ENCODE measurements at places on chromosomes 1 and 21.

GRCh38 chr1:232445361-232446106 lies 184.4 kb downstream of the SIPA1L2 start:
- DNase-seq, result no peak

DNA sequence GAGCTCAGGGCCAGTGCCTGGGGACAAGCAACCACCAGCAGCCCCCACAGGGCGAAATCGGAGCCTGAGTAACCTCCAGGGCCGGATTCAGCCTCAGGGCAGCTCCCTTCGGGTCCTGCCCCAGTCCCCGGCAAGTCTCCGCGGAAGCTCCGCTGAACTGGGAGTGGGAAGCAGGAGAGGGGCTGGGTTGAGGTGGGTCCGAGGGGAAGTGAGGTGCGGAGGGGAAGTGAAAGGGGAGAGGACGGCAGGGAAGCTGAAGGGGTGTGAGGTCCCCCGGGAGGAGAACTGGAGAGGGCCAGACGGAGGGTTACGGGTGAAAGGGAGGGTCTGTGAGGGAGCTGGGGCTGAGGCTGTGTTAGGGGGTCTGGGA lies 560 bp downstream of the PADI2 start:
- no peak for DNase-seq

- no peak for DNase-seq
These were observed 397.8 kb upstream of the VAMP3 start for GRCh38 chr1:7373251-7373650.

DNA sequence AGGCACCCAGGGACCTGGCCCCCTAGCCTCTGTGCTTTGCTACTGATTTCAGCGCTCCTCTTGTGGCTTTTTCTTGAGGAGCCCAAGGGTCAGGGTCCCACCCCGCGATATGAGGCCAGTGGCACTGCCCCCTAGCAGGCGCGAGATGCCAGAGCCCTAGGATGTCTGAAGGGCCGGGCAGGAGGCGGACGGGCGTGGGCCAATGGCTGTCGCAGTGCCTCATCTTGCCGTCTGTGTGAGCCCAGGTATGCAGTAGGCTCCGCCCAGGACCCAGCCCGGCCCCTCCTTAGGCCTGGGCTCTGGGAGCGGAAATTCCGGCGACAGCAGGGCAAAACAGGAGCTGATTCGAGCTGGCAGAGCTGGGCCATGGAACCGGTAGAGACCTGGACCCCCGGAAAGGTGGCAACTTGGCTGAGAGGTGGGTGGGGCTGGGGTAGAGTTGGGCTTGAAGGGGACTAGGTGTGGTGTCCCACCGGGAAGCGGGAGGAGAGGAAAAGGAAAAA lies at the start of gene CNKSR1:
Gene CNKSR1 (plus strand): TSS at position 310 of the 503 bp plus-strand sequence. CDS start 57 bp downstream, at position 367.
- DNase-seq, result no peak

- no peak for DNase-seq
These were observed 223.6 kb downstream of the LRRC7 start for GRCh38 chr1:69791311-69791710.

GRCh38 chr1:28339551-28339950 lies 10.7 kb downstream of the MED18 start:
- no peak for DNase-seq

DNA sequence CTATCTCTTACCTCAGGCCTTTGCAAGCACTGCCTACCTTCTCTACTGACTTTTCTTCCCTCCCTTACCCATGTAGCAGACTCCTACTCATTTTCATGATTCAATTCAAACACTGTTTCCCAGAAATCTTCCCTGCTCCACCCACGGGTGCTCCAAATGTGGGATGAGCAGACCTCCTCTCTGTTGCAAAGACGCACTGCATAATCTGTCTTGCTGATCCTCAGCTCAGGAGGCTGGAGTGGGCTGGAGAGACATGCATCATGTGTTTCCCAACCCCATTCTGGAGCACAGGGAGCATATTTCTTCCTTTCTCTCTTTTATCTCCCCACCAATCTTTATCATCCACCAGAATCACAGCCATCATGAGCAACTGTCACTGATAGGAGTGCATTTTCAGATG lies 459.9 kb upstream of the NFIA start:
- DNase-seq, result no peak

DNA sequence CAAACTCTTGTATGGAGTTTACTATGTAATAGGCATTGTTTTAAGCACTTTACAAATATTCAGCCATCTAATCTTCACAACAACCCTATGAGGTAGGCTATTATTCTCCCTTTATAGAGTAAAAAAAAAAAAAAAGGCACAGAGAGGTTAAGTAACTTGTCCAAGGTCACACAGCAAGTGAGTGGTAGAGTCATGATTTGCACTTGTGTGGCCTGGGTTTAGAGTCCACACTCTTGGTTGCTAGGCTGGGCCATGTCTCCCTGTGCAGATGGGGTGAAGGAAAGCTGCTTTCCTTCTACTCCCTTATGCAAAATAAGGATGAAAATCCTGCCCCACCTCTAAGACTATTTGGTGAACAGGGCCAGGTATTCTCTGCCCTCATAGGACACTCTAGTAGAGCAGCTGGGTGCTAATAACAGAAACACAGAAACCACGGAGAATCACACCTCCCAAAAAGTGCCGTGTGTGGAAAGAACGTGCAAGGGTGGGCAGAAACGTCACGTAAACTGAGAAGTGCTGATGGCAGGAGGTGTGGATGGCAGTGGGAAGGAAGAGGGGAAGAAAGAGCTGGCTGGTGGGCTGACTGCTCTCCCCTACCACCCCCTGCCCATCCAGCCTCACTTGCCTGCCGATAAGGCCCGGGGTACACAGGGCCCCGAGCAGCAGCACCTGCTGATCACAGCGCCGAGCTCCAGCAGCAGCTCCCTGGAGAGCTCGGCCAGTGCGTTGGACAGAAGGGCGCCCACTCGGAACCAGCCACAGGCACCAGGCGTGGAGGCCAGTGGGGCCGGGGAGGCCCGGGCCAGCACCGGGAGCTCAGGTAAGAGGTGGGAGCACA lies 28.3 kb upstream of the VPS13D start:
- peak; percentile 73 for DNase-seq

- DNase-seq, result no peak
These were observed 6.4 kb upstream of the CTNNBIP1 start for GRCh38 chr1:9916452-9916851.

DNA sequence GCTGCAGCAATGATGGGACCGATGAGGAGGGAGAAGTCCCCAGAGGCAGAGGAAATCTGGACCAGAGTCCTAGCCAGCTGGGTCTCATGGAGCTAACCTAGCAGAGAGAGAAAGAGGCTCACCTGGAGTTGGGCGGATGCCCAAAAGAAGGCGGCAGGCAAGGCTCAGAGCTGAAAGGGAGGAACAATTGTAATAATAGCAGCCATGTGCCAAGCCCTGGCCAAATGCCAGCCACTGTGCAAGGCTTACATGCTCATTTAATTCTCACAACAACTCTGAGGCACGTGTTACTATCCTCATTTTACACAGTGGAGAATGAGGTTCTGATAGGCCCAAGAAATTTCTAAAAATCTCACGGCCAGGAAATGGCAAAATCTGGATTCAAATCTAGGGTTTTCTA lies 50.0 kb upstream of the ZNF648 start:
- DNase-seq, result no peak

GRCh38 chr1:145855426-145855948 lies 3.4 kb downstream of the PIAS3 start:
- no peak for DNase-seq

GRCh38 chr1:215660259-215660658 lies 93.2 kb downstream of the KCTD3 start:
- DNase-seq, result no peak

- DNase-seq, result peak; percentile 60
These were observed 9.3 kb downstream of the CBR1 start for GRCh38 chr21:36079010-36079649.

DNA sequence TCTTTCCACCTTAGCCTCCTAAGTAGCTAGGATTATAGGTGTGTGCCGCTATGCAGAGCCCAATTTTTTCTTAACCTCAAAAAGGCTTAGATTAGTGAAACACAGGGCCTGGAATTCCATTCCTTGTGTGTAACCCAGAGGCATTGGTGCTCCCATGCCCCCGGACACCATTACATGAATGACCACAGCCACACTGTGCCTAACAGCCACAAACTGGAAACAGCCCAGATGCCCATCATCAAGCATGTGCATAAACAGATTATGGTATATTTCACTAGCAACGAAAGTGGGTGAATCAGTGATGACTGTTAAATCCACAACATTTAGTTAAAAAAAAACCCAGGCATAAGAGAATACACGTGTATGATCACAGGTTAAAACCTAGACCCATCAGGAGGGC lies 24.4 kb downstream of the ADAM30 start:
- DNase-seq, result no peak

GRCh38 chr1:221594576-221594975 lies 147.3 kb downstream of the DUSP10 start:
- DNase-seq, result no peak

GRCh38 chr1:154221278-154222001 lies 685 bp downstream of the UBAP2L start:
- peak; percentile 70 for DNase-seq

DNA sequence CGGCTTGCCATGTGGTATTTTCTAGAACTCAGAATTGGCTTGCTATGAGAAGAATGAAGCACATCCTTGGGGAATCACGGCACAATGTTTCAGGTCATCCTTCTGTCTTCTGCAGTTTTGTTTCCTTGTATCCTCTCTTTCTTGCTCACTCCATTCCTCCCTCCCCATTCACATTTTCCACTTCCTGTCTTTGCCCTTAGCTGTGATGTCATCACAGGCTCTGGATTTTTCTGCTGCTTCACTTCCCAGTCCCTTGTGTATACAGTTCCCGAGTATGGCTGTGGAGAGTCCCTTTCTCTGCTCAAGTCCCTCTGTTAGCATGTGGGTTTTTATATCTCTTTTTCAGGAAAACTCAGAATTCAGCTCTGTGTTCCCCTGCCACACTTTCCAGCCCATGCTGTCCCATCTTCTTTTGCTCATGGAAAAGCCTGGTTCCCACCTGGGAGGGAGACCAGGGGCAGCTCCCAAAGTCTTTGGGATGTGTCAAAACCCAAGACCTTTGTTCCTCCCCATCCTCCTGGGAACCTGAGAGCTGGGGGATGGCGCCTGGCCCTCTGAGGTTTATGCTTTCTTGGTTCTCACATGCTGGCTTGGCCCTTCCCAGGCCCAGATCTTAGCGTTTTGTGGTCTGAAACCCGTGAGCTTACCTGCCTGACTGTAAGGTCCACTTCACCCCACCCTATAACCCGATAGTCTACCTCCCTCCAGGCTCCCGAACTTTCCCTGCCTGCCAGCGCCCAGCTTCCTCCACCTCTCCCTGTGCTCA lies 4.8 kb upstream of the RGS16 start:
- DNase-seq, result no peak

DNA sequence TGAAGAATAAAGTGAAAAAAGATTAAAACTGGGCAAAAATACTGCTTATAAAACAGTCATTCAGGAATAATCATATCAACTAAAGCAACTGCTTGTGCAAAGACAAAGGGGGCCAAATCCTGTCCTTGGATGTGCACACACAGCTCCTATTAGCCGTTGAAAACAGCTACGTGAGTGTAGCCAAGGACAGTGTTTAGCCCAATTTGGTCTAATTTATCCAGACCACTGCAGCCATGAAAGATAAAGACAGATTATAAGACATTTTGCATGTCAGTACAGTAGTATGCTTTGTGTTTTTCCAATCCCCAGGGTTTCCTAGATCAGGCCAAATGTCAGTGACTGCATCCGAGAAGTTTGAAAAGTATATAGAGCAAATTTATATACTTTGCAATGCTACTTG lies 146.3 kb upstream of the PKN2 start:
- DNase-seq, result no peak

DNA sequence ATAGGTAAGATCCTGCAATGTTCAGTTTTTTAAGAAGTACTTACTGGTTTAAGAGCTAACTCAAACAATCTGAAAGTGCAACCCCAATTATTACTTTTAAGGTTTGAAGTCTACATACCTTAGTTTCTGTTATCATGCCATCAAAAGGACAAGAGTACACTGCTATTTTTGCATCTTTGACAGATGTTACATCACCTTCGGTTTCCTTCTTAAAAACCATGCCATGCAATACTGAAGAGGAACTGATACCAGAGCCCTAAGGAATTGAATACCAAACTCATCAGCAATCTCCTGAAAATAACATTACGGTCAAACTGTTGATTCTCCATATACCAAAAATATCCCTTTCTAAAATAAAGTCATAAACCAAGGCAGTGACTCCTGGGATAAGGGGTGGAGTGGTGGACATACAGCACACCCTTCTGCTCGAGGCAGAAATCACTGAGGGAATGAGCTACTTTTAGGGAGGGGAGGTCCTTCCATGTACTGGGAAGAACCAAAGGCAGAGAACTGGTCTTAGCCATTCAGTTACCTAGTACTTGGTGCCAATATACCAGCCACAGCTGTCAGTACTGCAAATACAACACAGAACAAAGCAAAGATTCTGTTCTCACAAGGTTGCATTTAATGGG lies 8.5 kb downstream of the CCT8 start:
- no peak for DNase-seq

DNA sequence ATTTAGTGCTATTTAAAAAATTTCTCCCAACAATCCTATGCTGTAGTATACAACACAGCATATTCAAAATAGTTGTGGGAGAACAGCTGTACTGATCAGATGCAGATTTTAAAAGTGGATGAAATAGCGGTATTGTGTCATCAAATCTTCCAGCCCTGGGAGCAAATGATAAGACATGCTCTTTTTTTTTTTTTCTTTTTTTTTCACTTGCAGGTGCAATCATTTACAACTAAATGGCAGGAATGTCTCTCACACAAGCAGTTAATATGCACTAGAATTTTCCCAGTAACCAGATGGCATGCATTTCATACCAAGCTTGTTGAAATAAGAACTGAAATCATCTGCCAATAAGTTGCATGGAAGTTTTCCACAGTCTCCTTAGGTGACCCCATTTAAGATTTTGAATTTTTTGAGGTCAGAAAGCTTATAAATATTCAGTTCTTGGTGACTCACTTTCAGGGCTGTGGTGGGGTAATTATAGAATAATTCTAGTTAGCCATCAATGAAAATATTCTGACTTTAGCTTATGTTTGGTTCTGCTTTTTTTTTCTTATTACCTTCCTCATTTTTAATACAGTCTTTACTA lies 623.9 kb upstream of the NR5A2 start:
- DNase-seq, result no peak

- peak; percentile 54 for DNase-seq
These were observed 169.2 kb upstream of the SGIP1 start for GRCh38 chr1:66364578-66365391.

DNA sequence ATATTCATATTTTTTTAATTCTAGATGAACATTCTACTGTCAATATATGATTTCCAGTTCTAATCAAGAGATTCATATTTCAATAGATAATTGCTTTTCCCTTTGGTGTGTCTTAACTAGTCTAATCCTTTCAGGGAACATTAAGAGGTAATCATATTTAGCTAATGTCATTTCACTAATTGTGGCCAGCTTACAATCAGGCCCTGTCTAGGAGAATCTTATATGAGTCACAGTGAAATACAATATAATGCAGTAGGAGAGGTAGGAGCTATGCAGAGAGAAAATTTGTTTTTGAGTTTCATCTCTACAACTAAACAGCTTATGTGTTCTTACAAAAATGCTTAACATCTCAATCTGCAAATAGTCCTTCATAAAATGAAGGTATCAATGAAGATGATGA lies 85.9 kb downstream of the DPYD start:
- no peak for DNase-seq

- no peak for DNase-seq
These were observed 23.7 kb downstream of the SRRM1 start for GRCh38 chr1:24666794-24667193.

Measured in activated CD8-positive, alpha-beta T cell treated with anti-CD3 and anti-CD28 coated beads for 36 hours (primary cell).